ENCODE measurements at places on chromosomes 7 and 10. TPM values are rescaled to one million over a fixed set of nuclear protein-coding genes. Genes with fewer than 3 reads are reported as not detected.

DNA sequence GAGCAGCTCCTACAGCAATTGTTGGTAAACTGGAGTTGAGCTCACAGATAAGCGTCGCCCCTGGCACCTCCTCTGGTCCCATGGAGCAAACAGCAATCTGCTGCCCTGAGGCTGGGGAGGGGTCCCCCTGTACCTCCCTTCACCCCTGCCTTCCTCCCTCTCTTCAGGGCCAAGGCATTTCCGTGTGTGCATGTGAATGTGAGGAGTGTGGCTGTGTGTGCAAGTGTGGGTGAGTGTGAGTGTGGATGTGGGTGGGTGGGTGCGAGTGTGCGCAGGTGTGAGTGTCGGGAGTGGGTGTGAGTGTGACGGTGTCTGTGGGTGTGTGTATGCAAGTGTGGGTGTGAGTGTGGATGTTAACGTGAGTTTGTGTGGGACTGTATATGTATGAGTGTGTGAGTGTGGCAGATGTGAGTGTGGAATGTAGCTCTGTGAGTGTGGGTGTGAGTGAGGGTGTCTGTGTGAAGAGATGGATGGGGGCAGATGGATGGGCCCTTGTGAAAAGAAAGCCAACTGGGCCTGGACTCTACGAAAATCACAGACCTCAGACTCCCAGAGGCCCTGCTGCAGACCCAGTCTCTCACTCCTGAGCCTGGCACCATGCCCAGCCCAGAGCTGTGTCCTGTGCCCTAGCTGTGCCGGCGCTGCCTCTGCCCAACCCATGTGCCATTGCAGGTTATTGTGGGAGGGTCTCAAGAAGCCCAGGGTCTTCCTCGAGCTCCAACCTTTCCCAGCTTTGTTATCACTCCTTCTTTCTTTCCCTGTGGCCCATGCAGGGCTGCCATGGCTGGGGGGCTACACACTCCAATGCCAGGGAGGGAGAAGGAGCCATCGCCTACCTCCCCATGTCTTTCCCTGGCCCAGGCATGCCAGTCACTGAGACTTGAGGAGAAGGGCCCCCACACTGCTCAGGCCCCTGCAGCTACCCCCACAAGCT, 73.9 kb downstream of the GRID1 start:
- DNase-seq: no peak

The OGDHL gene
- 0.51 TPM for total RNA-seq

DNA sequence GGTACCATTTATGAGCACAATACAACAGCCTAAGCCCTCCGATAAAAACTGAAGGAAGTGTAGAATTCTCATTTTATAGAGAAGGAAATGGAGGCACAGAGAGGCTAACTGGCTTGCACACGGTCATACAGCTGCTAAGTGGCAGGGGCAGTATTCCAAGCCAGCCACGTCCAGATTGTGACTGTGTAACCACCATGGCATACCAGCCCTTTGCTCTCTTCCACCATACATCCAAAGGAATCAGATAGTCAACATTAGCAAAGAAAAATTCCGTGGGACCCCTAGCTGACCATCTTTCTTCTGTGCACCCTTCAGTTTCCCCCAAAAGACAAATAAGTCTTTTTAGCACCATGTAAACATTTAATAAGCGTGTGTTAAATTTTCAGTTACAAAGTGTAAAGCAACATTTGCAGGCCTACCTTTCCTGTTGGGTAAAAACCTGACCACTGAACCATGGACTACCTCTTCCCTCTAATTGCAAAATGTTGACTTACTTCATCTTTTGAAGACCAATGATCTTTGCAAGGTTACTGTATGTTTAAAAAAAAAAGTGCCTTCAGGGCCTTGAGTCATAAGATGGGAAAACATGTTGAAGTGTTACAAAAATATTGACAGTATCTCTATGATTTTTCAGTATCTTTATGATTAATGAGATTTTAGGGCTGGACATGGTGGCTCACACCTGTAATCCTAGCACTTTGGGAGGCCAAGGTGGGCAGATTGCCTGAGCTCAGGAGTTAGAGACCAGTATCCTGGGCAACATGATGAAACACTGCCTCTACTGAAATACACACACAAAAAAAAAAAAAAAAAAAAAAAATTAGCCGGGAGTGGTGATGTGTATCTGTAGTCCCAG, 24.3 kb upstream of the PDZD8 start:
- no peak for DNase-seq

DNA sequence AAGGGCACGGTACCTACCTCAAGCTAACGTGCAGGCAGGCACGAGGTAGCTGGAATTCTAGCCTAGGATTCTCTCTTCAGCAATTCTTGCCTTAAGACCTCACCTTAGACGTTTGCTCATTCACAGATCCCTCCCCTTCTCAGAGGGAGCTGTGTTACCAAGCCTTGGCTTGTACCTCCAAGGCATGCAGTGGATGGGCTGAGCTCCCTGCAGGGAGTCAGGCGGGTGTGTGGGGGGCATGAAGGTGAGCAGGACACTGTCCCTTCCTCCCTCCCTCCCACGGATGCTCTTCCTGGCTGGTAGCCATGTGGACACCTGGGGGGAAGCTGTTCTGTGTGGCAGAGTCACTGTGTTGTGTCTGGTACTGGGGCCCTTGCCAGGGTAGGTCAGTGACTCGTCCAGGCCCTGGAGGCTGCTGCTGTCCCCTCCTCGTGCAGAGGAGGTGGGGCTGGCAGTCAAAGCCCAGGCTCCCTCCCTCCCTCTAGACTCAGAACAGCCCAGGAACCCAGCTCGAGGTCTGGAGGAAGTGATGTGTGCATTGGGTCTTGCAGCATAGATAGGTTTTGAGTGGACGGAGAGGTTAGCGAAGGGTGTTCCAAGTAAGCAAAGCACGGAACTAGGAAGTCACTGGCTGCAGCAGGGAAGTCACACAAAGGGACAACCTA, 222.2 kb upstream of the SH2B2 start:
- no peak for DNase-seq

- DNase-seq: no peak
These were observed 40.8 kb upstream of the LOXL4 start for GRCh38 chr10:98308669-98309365.

DNA sequence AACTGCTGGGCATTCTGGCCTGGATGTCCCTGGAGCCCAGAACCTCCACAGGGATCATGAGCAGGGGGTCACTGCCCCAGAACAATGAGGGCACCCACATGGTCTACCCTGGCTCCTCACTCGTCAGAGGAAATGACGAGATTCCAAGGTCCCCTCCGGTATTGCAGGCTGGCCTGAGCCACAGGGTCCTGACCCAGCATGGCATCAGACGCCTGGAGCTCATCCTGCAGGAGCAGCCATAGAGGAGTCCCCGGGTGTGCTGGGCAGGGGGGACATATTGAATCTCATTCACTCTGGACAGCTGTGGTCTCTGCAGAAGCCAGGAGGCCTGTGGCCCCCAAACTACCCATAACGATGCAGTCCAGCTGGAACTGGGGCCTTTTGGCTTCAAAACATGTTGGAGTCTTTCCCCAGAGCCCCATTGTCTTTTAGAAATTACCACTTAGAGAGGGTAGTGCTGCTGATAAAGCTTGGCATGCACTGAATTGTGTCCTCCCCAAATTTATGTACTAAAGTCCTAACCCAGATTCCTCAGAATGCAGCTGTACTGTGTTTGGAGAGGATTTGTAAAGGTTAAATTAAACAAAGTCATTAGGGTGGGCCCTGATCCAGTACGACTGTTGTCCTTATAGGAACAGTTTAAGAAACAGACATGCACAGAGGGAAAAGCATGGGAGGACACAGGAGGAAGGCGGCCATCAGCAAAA, 27.7 kb downstream of the ANXA8 start:
- DNase-seq: no peak

GRCh38 chr7:27095897-27096767, at the start of gene HOXA1:
Gene HOXA1, minus strand, starts transcription at chr7:27096000. Its CDS starts 88 bp downstream, at chr7:27095912.
- peak; percentile 48 for DNase-seq

GRCh38 chr7:23334482-23335056, 35.4 kb downstream of the MALSU1 start:
- no peak for DNase-seq

- DNase-seq: no peak
These were observed 31.2 kb downstream of the JAKMIP3 start for GRCh38 chr10:132096863-132097478.

- no peak for DNase-seq
These were observed 209.0 kb downstream of the DIP2C start for GRCh38 chr10:480498-480927.

- no peak for DNase-seq
These were observed 79.6 kb downstream of the KIAA1217 start for GRCh38 chr10:24288581-24288980.

GRCh38 chr7:27953361-27953760, 213.4 kb downstream of the TAX1BP1 start:
- no peak for DNase-seq

The SPDYE8 gene
- not detected for total RNA-seq

DNA sequence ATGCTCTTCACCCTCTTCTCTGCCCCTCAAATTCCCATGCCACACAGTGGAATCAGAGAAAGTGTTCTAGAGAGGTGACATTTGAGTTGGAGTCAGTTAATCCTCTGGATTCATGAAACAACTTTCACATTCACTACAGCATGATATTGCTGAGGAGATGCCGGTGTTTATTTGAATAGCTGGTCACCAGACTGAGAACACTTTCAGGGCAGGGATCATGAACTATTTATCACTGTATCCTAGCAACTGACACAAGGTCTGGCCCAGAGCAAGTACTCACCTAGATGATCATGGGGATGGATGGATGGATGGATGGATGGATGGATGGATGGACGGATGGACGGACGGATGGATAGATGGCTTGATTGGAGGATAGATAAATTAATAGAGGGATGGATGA, 116.7 kb upstream of the ZMIZ1 start:
- DNase-seq: no peak

The DEPP1 gene
- total RNA-seq: 8.6 TPM

DNA sequence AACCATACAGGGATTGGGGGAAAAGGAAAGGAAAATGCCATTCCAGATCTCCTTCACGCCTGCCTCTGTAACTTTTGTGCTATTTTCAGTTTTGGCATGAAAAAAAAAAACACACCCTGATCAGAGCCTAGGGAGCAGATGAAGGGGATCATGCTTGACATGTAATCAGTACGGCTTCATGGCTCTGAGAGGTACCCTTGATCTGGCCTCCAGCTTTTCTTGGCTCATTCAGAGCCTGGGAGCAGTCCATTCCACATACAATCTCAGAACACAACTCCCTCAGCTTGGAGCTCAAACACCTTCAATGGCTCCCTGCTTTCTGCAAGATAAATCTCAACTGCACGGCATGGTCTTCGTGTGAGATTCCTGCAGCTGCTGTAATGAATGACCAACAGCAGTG, 422.8 kb upstream of the ZMIZ1 start:
- DNase-seq: no peak

DNA sequence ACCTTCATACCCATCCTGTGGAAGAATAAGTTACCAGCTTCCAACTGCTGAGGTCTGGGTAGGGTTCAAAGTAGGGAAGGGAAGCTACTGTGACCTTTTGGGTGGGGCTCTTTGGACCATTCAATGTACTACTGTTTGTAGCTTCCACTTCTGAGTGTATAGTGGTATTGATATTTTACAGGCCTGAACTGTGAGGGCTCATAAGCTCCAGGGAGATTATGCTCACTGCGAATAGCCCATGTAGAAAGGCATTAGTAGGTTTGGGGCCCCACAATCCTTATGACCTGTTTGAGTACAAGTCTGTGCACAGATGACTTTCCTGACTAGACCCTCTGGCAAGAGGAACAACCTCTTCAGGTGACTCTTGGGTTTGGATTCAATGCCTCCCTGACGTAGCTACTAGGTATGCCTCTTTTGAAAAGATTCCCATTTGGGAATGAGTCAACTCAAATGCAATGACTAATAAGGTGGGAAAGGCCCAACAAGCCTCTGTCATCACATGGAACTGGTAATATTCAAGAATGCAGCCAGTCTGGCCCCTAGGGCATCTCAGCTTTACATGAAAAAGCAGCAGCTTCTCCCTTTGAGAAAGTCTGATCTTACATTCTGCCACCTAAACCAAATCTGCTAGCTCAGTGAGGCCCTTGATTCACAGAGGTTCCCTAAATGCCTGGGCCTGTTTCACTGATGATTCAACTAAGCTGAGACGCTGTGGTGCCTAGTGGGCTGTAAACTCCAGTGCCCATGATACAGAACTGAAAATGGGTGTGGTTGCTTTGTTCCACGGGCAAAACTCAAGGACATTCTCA, 79.8 kb downstream of the ABI1 start:
- DNase-seq: peak; percentile 69

GRCh38 chr7:118218413-118219156, 5.9 kb upstream of the ANKRD7 start:
- no peak for DNase-seq

DNA sequence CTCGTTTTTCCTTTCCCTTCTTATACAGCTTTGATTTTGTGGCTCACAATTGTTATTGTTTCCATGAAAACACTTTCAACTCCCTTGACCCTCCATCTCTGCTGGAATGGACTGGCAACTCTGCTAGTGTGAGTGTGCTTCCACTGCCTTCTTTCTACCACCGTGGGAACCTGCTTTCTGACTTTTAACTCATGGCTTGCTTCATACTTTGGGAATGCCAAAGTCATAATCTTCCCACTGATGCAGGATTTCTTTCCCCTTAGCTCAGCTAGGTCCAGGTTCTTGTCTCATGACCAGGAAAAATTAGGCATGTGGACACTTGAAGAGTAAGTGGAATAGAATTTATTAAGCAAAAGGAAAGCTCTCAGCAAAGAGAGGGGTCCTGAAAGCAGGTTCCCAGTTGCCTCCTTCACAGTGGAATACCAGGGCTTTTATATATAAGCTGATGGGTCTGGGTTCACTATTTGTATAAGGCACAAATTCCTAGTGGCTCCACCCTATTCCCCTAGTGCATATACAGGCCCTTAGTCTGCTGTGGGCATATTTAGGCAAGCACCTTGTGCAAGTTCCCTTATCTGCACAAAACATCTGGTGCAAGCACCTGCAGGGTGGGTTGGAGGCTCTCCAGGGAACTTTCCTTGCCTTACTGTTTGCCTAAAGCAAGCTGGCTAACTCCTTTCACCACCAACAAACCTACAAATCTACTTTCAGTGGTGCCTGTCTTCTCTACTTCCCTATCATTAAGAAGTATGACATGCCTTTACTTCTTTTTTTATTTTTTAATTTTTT, 119.5 kb downstream of the CFAP58 start:
- DNase-seq: no peak

The INPP5F gene
- 36.3 TPM for total RNA-seq

- DNase-seq: peak; percentile 26
These were observed 178.3 kb downstream of the CDCA7L start for GRCh38 chr7:21767300-21767900.

GRCh38 chr10:88537322-88537721, 45.8 kb downstream of the RNLS start:
- DNase-seq: no peak

GRCh38 chr7:37153376-37153775, 295.3 kb downstream of the ELMO1 start:
- DNase-seq: no peak

The CYP3A7 gene
- not detected for total RNA-seq

The HOXA10 gene
- not detected for total RNA-seq

- DNase-seq: no peak
These were observed 78.6 kb upstream of the CAPZA2 start for GRCh38 chr7:116783666-116784318.

The CACNA2D1 gene
- 1.5 TPM for total RNA-seq

The CYP3A4 gene
- 0.11 TPM for total RNA-seq

GRCh38 chr10:117162093-117163060, 24.3 kb upstream of the VAX1 start:
- no peak for DNase-seq

The ODAD2 gene
- not detected for total RNA-seq

The AEBP1 gene
- 0.16 TPM for total RNA-seq

GRCh38 chr10:60461688-60462087, 72.0 kb upstream of the ANK3 start:
- DNase-seq: no peak

GRCh38 chr7:29039821-29040578, 81.9 kb upstream of the TRIL start:
- no peak for DNase-seq
